ENCODE measurements at places on chromosomes 6 and 20. TPM values are rescaled to one million over a fixed set of nuclear protein-coding genes. Genes with fewer than 3 reads are reported as not detected.

DNA sequence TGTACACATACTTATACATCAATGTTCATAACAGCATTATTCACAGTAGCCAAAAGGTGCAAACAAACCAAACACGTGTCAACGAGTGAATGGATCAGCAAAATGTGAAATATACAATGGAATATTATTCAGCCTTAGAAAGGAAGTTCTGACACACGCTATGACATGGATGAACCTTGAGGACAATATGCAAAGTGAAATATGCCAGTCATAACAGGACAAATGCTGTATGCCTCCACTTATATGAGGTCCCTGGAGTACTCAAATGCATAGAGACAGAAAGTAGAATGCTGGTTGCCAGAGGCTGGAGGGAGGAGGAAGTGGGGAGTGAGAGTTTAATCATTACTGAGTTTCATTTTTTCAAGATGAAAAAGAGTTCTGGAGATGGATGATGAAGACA lies 37.8 kb upstream of the IGF2R start:
- no peak for DNase-seq

DNA sequence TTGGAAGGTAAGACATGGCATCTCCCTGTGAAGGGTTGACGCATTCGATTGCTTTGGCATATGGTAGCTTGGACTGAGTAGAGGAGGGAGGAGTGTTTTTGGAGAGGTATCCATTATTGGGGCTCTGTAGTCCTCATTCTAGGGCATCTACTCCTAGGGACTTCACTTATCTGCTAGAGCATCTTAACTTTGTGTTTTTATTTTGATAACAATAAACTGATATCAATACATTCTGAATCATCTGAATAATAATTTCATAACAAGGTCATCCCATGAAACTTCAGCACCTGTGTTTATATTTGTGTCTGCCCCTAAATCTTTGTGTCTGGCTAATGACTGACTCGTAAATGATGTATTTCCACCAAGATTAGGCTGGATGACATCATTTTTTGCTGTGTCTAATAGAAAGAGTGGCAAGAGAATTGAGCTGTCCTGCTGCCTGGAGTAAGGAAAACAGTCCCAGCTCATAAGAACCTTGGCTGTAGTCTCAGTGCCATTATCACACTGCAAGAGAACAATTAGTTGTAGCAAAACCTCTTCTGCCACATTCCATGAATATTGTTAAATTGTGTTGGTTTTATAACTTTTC lies 288.5 kb downstream of the PRL start:
- DNase-seq, result no peak

DNA sequence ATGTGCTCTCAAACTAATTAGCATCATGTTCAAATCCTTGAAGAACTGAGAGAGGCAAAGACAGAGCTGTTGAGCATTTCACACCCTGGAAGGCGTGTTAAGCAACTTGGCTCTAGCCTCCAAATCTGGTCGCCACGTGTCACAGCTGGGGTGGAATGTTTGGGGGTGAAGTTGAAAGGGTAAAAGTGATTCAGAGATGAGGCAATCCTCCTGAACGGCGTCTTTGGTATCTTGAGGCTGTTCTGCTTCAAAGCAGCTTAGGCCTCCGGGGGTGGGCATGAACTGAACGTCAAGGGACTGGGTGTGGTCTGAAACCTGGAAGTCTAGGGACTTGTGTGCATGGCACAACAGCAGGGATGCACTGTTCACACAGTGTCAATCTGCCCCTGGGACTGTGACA lies 62.3 kb downstream of the TRAM2 start:
- DNase-seq, result no peak

PNPLA1 gene
- polyA plus RNA-seq, result 1.7 TPM

NNAT gene
- polyA plus RNA-seq, result 96.8 TPM
